Breast epithelium (tissue), 4 donors: ENCODE measurements at places on chromosomes 1 and 21.

GRCh38 chr1:87638636-87639035 lies 310.0 kb downstream of the LMO4 start:
- H3K27ac ChIP-seq: no peak overlapping the region
- H3K4me1 ChIP-seq: no peaks in the 10 kb centered on the region
- no peak for DNase-seq
- no peaks in the 10 kb centered on the region for H3K36me3 ChIP-seq
- H3K27me3 ChIP-seq: no peaks in the 10 kb centered on the region

DNA sequence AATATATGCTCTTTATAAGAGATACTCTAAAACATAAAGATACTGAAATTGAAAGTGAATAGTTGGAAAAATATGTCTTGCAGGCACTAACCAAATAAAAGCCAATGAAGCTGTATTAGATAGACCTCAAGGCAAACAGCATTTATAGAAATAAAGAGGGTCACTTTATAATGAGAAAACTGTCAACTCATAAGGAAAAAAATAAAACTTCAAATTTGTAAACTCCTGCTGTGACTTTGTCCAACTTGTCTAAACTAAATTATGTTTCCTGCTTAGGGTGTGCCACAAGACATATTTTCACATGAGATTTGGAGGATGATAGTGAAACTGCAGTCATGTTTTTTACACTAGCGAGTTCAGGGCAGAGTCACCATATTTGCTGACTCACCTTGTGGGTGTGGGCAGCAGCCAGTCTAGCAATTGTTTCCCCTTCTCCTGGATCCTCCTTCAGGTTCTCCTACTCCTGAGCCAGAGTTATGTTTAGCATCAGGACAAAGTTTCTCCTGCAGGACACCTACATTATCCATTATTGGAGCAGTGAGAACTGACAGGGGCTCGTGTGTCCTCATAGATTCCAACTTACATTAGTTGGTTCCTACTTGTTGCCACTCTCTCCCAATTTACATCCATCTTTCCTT lies 43.8 kb downstream of the CD53 start:
- H3K4me3 ChIP-seq: no peak overlapping the region
- H3K27me3 ChIP-seq: no peaks in the 10 kb centered on the region
- no peak for DNase-seq
- no peaks in the 10 kb centered on the region for H3K36me3 ChIP-seq

- no peaks in the 10 kb centered on the region for H3K36me3 ChIP-seq
- no peaks in the 10 kb centered on the region for H3K27me3 ChIP-seq
- H3K27ac ChIP-seq: no peak overlapping the region
Measured at GRCh38 chr1:7011826-7012225, 226.6 kb downstream of the CAMTA1 start.

- H3K36me3 ChIP-seq: no peaks in the 10 kb centered on the region
- no peak within 1 kb of the TSS for H3K4me3 ChIP-seq
- no peaks in the 10 kb centered on the region for H3K27me3 ChIP-seq
- DNase-seq: no peak
Measured at GRCh38 chr1:21811875-21812305, at the start of gene LDLRAD2. Gene LDLRAD2 (plus strand): TSS chr1:21812265. CDS start chr1:21812452, 187 bp downstream.

DNA sequence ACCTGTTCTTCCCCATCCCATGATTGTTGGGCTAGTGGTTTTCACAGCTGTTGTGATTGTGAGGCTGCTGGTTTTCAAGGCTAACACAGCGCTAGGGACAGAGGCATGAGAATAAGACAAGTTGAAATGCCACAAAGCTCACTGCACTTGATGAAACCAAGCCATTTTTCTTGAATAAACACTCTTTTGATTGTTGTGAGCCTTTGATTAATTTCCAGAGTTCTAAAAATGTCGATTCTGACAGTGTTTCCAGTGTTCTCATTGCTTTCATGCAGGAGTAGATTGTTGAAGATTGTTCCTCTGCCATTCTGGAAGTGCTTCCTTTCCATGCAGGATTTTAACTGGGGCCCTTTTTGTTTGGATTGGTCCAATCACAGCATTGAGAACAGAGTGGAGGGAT lies 134.9 kb upstream of the GRIK3 start:
- peaks cover 7% of the 10 kb centered on the region for H3K27me3 ChIP-seq
- no peak overlapping the region for H3K27ac ChIP-seq
- H3K36me3 ChIP-seq: no peaks in the 10 kb centered on the region
- no peak overlapping the region for H3K4me3 ChIP-seq
- DNase-seq: no peak
- no peaks in the 10 kb centered on the region for H3K4me1 ChIP-seq

DNA sequence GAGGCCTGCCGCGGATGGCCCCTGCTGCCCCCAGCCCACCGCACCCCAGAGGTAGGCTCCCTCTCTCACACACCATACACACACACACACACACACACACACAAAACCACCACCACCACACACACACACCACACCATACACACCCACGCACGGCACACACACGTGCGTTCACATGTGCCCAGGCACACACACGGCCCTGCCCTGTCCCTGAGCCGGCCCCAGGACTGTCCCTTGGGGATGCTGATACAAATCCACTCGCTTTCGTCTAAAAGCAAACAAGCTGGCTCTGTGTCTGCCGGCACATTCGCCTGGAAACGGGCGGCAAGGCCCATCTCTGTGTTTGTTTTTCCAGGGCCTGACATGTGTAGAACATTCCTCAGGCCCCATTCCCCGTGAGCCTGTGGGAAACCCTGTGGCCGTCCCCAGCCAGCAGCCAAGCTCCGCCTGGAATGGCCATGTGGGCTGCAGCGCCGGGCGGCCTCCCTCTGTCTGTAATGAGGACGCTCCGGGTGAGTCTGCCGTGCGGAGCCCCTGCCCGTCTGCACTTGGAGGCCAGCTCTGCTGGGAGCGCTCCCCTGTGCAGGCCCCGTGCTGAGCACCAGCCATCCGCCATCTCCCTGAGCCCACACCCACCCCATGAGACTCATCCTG lies 67.4 kb downstream of the DMRTB1 start:
- H3K36me3 ChIP-seq: no peaks in the 10 kb centered on the region
- H3K27me3 ChIP-seq: no peaks in the 10 kb centered on the region
- DNase-seq: no peak
- no peaks in the 10 kb centered on the region for H3K4me1 ChIP-seq

DNA sequence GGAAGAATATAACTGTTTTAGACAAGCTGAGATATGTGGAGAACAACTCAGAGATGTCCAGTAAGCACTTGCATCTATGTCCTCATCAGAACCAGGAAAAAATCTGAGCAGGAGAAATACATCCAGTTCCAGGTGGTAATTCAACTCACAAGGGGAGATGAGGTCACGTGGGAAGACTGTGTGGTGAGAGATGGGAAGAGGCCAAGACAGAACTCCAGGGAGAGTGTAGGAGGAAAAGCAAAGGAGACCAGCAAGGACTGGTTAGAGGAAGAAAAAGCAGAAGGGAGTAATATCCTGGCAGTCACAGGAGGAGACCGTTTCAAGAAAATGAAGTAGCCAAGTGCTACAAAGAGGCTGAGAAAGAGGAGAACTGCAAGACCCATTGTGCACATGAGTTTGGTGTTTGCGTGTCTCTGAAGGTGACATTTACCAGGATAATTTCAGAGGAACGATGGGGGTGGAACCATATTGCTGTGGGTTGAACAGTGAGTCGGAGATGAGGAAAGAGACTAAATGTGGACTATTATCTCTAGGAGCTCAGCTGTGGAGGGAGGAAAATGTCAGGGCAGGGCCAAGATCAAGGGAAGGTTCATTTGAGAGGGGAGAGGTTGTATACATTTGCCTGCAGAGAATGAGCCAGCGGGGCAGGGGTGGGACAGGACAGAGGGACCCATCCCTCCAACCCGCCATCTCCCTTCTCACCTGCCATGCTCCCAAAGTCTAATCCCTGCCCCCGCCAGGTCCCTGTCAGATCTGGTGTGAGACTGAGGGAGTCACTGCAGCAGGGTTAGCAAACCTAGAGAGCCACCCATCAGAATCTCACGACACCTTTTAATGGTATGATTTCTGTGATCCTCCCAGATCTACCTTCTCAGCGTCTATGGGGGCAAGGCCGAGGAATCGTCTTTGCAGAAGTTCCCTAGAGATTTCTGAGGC lies 24.9 kb downstream of the SUSD4 start:
- no peak overlapping the region for H3K4me3 ChIP-seq
- DNase-seq: no peak
- no peaks in the 10 kb centered on the region for H3K4me1 ChIP-seq

GRCh38 chr1:225508538-225509375 lies 80.9 kb upstream of the LBR start:
- DNase-seq: no peak
- no peaks in the 10 kb centered on the region for H3K27me3 ChIP-seq
- H3K36me3 ChIP-seq: no peaks in the 10 kb centered on the region
- no peak overlapping the region for H3K4me3 ChIP-seq
- no peaks in the 10 kb centered on the region for H3K4me1 ChIP-seq
- H3K27ac ChIP-seq: peak overlapping the region; percentile 84

DNA sequence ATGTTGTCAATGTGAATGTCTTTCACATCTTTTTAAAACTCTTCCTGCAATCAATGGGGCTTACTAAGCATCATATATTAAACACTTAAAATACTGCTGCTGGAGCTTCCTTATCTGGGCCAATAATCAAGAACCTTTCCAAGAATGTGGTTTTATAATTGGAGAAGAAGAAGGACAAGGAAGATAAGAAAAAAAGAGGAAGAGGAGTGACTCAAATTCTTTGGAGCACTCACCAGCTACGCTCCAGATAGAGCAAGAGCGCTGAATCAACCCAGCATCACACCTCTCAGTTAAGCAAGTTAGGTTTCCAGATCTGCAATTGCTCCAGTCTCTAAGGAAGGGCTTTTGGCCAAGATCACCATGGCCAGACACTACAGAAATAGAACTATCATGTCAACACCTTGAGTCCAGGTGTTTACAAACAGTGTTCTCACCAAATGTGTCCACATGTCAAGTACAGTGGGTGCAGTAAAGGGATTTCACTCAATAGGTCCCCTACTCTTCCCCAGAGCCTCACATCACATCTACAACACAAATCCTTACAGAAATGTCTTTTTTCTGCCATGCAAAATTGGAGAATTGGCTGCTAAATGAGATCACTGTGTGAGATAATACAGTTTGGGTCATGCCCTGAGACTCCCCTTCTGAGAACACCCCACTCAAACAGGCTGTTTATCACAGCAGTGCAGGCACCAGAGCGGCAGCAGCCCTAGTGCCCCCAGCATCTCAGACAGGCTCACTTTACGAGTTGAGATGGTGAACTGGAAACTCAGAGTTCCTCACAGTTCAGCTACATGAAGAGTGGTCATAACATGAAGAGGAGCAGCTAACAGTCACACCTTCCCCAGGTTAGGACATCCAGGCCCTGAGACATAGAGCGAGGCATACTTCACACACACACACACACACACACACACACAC lies 1.7 kb upstream of the SPRR2B start:
- no peaks in the 10 kb centered on the region for H3K27me3 ChIP-seq
- H3K4me3 ChIP-seq: no peak overlapping the region
- no peak overlapping the region for H3K27ac ChIP-seq
- no peaks in the 10 kb centered on the region for H3K4me1 ChIP-seq

DNA sequence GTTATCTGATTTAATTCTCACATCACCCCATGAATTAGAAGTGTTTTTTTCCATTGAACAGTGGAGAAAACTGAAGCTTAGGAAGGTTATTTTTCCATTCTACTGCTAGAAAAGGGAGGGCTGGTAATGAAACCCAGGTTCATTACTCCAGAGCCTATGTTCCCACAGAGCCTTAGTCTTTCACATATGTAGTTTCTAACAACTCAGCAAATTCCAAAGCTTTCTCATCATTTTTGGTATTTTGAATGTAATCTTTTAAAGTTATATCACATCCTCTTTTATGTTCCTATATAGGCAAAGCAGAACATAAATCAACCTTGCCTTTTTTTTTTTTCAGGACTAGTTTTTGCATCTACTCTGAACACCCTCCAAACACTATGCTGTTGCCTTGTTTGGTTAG lies 131.9 kb upstream of the BEND5 start:
- DNase-seq: no peak
- no peaks in the 10 kb centered on the region for H3K36me3 ChIP-seq
- H3K27me3 ChIP-seq: no peaks in the 10 kb centered on the region
- H3K27ac ChIP-seq: no peak overlapping the region
